ENCODE measurements at places on chromosomes 13 and 19.

DNA sequence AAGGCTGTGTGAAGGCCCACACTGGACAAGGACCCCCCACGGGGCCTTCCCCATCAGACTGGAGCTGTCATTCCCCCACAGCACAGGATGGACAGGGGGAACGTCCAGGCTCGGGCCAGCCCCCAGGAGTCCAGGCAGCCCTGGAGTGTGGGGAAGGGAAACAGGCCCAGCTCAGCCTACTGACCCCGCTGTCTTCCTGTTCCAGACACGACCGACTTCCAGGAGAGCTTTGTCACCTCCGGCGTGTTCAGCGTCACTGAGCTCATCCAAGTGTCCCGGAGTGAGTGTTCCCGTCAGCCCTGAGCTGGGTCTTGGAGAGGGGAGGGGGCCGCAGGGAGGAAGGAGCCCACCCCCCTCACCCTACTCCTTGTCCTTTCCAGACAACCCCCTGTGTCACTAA lies 47.0 kb downstream of the SMIM24 start:
- DNase-seq = no peak

GRCh38 chr19:50371914-50372475 lies 4.3 kb upstream of the NR1H2 start:
- DNase-seq = no peak

- DNase-seq = no peak
Observed at GRCh38 chr13:67138970-67139369, 91.2 kb downstream of the PCDH9 start.

GRCh38 chr13:43911871-43912270 lies 32.2 kb downstream of the LACC1 start:
- no peak for DNase-seq

GRCh38 chr13:43751624-43752023 lies 35.1 kb downstream of the ENOX1 start:
- DNase-seq = peak; percentile 32

DNA sequence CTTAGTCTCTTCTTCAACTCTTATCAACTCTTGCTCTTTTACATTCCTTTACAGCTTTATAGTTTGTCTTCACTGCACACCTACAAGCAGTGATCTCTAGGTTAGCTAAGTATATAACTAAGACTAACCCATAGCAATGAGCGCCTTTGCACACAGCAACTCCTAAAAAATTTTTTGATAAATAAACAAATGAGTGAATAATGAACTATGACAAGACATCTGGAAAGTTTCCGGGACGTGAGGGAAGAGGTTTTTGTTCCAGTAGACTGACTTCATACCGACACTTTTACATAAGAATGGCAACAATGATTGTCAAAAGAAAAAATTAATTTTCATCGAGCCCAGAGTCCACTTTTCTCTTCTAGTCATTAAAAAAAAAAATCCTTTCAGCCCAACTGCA lies 98.3 kb downstream of the ELF1 start:
- DNase-seq = no peak

DNA sequence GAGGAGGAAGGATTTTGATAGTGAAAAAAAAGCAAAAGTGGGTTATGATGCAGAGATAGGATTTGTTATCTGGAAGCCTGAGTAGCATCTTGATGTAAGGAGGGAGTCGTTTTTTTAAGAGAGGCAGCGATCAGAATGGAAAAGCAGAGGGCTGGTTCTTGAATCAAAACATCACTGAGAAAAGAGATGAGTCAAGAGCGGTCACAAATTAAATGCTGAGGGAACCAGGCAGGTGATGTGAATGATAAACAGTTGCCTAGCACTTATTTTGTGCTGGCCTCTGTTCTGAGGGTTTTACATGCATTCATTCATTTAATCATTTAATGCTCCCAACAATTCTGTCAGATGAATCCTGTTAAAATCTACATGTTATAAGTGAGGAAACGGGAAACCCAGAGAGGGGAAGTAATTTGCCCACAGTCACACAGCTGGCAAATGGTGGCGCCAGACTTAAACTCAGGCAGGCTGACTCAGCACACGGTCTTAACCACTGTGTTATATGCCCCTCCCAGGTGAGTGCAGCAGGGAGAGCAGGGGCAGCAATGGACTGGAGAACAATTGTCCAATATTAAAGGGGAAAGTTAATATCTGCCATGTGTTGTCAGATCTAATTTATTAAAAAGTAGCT lies 21.4 kb downstream of the SIGLECL1 start:
- no peak for DNase-seq

DNA sequence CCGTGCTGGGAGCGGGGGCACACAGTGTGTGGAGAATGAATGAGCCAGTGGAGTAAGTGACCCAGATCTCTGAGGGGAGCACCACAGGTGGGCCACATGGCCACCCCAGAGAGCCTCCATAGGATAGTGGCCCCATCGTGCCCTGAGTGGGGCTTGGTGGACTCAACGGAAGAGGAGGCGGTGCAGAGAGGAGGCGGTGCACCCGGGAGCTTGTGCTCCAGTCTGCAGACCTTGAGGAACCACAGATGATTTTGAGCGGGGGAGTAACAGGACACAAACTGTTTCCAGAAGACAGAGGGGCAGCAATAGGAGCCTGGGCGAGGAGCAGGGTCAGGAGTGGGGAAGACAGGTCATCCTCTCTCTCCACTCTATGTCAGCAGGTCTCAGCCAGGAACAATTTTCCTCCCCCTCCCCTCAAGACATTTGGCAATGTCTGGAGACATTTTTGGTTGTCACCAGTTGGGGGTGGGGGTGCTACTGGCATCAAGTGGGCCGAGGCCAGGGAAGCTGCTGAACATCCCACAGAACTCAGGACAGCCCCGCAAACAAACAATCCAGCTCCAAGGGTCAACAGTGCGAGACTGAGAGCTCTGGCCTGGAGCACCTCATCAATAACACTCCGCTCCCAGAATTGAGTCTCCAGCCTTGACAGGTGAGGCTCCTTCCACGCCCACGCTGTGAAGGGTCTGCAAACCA lies 182.2 kb downstream of the USP12 start:
- no peak for DNase-seq

DNA sequence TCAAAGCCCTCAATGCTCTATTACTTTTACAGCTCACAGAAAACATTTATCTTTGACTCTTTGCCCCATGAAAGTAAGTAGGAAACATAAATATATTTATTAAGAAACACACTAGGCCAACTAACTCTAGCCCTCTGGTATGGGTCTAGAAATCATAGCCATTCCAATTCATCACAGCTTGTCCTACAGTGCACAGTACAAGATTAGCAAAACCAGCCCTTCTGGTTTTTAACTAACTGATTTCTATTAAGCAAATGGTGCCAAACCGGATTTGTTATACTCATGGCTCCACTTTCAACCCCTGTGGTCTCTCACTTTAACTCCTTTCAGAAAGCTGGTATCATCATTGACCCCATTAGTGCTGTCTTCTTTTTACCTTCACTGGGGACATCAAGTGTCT lies 5.6 kb upstream of the LRRC63 start:
- no peak for DNase-seq

- DNase-seq = no peak
Observed at GRCh38 chr13:55361141-55361540, 1779.6 kb upstream of the PRR20A start.
